Anterior cingulate cortex (tissue), 58 donors: ENCODE measurements at places on chromosomes 2 and 18.

GRCh38 chr18:58393295-58393694 lies 235.6 kb downstream of the ALPK2 start:
- no peak for DNase-seq

GRCh38 chr2:43899589-43899988 lies 60.8 kb downstream of the ABCG8 start:
- DNase-seq: no peak

- DNase-seq: peak; percentile 5
Observed at GRCh38 chr2:142868229-142868762, 9.2 kb upstream of the KYNU start.

DNA sequence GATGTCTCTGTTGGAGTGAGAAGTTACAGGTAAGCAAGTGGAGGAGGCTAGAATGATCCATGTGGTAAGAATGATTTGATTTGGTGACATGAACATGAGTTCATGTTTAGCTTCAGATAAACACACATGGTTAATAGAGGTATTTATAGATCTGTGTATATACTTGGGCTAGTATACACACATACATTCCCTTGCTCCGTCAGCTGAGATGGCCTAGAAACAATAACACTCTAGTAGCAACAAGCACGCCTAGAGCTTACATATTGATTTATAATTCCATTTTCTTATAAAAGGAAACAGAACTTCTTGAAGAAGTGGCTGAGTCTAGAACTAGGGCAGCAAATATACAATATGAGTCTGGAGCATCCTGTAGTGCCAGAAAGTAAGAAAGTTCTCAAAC lies 223.0 kb downstream of the RND3 start:
- DNase-seq: no peak

DNA sequence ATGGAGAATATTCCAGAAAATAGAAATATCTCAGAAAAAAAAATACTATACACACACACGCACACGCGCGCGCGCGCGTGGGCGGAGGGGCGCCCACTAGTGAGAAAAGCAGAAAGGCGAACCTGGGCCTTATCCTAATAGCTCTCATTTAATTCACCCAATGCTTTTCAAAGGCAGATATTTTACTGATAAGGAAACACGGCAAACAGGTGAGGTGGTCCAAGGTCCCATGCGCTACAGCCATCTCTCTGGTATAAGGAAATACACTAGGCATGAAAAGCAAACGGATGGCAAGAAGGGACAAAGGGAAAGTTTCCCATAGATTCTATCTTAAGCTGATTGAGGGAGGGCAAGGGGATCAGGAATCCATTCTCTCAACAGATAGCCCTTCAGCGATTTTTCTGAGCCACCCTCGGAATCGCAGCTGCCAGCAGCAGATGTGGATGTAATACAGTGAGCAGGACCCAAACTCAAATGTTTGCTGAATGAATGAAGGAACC lies 136.7 kb downstream of the TMEM247 start:
- peak; percentile 11 for DNase-seq

GRCh38 chr18:33210575-33211189 lies 229.8 kb downstream of the CCDC178 start:
- no peak for DNase-seq

GRCh38 chr2:68762665-68763064 lies 28.1 kb downstream of the ARHGAP25 start:
- no peak for DNase-seq
